ENCODE measurements at places on chromosomes 16 and 17. TPM values are rescaled to one million over a fixed set of nuclear protein-coding genes. Genes with fewer than 3 reads are reported as not detected.

The MYCBPAP gene
- 3.1 TPM for polyA plus RNA-seq

DNA sequence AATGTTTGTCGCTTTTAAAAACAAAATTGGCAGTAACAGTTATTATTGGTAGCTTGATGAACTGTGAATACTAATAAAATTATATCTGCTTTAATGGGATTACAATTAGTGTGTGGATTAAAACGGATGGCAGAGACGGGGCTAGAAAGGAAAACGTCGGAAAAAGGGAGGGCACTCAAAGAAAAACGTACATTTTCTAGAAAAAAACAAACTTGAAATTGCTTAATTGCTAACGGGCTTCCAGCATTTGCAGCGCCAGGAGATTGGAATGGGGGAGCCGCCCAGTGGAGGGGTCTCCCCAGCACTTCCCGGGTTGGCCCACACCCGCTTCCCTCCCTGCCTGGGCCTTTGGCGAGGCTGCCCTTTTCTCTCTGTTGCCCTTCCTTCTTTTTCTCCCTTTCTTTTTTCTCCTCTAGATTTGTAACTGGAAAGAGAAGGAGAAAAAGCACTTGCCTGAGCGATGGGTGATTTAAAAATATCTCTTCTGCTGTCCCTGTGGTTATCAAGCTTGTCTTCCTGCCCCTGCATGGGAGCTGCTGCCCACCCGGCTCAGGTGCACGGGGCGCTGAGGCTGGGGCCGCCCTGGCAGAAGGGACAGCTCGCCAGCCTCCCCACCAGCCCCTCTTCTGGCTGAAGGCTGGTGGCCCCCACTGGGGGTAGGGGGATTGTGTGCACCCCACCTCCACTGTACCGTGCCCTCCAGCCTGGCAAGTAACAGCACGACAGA, 5.9 kb downstream of the BAHCC1 start:
- DNase-seq, result no peak

The DOC2B gene
- polyA plus RNA-seq, result 80.4 TPM

DNA sequence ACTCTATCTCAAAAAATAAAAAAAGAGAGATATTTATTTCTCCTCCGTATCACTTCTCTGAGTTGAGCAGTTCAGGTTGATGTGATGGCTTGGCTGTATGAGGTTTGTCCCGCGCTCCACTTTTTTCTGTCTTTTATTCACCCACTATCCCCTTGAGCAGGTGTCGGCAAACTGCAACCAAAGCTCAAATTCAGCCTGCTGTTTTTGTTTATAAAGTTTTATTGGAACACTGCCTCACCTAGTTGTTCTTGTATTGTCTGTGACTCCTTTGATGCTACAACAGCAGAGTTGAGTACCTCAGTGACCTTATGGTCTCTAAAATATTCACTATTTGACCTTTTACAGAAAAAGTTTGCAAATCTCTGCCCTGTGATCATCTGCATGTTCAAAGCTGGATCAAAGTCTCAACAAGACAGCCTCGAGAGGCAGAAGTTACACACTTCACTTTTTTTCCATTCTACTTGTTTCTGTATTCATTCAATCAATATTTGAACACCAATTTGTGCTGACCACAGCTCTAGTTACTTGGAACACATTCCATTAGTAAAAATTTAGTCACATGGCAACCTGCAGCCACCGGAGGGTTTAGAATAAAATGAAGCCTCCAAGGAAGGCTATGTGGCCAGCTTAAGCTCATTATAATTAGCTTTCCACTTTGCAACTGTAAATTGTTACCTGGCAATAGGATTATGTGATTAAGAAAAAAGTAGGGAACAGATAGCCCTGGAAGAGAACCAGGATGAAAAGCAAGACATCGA, 945.8 kb downstream of the KCNJ2 start:
- no peak for DNase-seq

The TBC1D3K gene
- not detected for polyA plus RNA-seq

The TBX6 gene
- 0.93 TPM for polyA plus RNA-seq

The FMNL1 gene
- 6.9 TPM for polyA plus RNA-seq

The GGT6 gene
- polyA plus RNA-seq, result 10.5 TPM

- DNase-seq, result no peak
These were observed 784.1 kb upstream of the RBFOX1 start for GRCh38 chr16:6548507-6548906.

DNA sequence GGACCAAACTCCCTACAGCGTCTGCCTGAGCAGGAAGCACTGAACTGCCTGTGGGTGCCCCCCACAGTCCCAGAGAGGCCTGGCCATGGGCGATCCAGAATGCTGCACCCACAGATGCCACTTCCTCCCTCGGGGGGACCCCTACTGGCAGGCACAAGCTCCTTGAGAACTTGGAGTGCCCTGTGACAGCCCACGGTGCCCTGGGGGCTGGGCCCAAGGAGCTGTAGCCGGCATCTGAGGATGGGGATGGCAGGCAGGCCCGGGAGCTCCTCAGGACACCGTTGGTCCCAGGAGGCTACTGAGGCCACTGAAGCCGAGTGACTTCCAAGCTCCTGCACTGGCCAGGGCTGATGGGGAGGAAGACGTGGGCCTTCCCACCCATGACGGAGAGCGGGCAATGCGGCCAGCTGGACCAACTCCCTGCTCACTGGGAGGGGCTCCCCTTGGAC, 15.1 kb upstream of the RASD1 start:
- DNase-seq, result no peak

The GNGT2 gene
- 1.7 TPM for polyA plus RNA-seq

DNA sequence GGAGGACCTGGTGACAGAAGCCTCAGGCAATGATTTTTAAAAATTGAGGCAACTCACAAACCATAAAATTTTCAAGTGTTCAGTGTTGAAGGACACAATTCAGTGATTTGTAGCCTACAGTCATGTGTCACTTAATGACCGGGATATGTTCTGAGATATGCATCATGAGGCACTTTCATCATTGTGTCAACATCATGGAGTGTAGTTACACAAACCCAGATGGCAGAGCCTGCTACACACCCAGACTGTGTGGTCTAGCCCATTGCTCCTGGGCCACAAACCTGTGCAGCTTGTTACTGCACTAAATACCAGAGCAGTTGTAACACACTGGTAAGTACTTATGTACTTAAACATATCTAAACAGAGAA, 1.6 kb downstream of the PRSS41 start:
- DNase-seq, result no peak

- no peak for DNase-seq
These were observed 1.5 kb downstream of the GGA2 start for GRCh38 chr16:23508589-23509440.

DNA sequence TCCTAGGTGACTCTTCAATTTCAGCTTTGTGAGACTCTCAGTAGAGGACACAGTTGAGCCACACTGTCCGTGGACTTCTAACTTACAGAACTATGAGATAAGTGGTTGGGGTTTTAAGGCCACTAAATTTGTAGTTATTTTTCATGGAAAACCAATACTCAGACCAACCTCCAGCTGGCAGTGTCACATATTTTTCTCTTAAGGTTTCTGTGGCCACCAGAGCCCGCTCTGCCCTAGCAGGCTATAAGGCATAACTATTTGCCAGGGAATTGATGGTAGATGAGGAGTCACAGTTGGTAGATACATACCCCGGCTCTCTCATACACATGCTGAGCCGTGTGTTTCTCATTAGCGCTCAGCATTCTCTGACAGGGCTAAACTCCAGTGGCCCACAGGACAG, 336.8 kb upstream of the MON1B start:
- DNase-seq, result no peak

The CCL17 gene
- not detected for polyA plus RNA-seq

GRCh38 chr16:30972872-30973271, 12.1 kb upstream of the HSD3B7 start:
- no peak for DNase-seq

The TK1 gene
- 34.7 TPM for polyA plus RNA-seq

DNA sequence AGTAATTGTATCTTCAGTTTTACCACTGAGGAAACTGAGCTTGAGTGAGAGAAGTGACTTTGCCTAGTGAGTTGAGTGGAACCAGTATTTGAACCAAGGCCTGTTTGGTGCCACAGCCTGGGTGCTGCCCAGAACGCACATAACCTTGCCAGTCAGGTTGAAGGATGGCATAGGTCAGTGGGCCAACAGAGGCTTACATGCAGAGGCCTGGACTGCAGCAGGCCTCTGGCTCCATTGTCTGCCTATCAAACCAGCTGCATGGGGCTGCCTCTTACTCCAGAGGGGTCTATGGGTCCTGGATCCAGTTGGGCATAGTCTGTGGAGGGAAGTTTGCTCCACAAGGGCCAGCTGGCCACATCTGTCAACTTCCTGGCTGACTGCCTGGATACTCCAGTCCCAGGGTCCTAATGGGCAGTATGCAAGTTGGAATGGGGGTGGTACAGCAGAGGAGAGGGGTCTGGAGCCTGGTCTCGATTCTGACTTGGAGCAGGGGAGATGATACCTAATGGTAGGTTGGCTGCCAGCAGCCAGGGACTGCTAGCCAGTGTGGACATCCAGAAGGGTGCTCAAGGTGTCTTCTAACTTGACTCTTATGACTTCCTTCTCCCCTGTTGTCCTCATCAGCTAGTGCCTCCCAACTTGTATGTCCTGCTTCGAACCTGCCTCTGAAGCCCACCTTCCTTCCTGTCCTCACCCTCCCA, 11.1 kb upstream of the RNF112 start:
- DNase-seq, result no peak

DNA sequence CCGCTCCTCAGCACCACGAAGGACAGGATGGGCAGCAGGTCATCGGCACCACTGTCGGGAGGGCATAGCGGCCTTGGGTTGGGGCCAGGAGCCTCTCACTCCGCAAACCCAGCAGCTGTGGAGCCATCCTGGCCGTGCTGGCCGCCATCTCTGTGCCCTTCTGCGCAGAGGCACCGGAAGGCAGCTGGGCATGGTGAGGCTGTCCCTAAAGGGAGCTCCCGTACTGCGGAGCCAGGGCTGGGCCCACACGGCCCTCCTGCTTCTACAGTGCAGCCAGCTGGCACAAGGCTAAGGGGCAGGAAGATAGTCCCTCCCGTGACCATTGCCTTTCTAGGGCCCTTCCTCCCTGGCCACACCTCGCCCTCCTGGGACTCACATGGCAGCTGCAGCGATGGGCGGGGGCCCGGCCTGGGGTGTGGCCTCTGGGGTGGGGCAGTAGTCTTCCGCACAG, 7.0 kb upstream of the SPATA2L start:
- no peak for DNase-seq

DNA sequence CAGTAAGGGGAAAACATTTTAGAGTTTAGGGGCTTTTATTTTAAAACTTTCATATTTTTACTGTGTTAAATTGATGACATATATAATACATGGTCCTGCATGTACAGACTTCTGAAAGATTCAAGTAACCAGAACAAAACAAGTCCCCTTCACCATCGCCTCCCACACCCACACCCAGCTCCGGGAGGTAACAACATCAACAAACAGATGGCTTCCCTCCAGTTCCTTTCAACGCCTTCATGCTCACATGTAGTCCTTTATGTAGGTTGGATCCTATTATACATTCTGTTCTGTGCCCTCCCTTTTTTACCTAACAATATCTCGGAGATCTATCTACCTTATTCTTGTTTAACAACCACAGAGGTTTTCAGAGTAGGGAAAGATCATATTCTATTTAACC, 30.5 kb downstream of the GINS3 start:
- DNase-seq, result no peak

DNA sequence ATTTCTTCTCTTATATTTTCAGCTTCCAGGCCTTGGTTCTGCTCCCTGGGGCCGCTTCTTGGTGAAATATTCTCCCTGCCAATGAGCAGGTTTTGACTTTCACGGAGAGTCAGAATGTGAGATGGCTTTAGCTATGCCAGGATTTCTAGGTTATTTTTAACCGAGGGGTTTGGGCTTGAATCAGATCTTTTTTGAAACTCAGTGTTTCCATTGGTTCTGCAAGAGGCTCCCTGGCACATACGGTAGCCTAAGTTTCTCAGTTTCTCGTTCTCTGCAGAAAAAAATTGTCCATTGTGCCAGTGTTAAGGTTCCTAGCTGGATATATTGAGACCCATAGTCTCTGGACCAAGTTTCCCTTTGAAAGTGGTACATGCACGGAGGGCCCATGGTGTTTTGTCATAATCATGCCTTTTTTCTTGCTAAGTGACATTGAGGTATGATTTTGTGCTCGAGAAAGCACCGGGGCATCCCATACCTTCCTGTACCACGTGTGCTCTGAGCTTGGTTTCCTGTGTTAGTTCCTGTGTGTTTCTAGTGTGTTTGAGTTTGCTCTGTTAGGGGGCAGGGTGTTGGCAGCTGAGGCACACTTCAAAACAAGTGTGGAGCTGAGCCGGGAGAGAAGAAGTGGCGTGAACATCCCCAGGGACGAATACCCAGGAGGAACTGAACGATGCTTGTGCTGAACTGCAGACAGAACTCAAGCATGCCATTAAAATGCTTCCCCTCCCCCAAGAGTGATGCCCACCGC, 127.2 kb downstream of the HS3ST3B1 start:
- no peak for DNase-seq
